ENCODE measurements at places on chromosomes 13 and 19.
A peak's percentile ranks its signal among the peaks of the same experiment; 100 is the strongest.

DNA sequence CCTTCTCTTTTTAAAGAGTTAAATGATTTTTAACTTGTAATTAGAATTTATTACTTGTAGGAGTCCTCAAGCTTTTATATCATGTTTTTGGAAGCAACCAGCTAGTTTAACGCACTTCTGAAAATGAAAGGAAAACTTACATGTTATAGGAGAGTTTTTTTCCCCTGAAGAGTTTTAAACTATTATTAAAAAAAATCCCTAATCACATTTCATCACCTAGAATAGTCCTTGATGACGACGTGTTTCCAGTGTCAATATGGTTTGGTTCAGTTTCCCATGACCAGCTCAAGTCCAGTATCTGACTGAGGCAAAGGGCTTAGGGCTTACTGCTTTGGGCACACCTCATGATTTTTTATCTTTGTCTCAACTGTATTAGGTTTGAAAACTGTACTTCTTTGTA is 36.0 kb downstream of the URI1 start:
- DNase-seq = no peak

DNA sequence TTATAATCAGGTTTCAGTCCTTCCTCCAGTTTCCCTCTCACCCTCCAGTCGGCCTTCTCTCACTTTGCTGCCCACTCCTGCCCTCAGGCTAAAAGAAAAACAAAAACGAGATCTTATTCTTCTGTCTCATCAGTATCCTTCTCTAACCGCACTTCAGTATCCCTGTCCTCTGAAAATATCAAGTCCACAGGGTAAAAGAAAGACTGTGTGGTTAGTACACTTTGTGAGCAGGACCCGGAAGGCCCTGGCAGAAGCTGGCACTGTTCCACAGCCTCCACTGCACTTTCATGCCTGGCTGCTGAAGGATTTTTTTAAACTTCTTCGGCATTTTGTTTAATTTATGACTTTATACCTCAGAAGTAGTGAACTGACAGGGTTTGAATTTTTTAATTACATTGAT is 51.8 kb downstream of the TM9SF2 start:
- DNase-seq = no peak

DNA sequence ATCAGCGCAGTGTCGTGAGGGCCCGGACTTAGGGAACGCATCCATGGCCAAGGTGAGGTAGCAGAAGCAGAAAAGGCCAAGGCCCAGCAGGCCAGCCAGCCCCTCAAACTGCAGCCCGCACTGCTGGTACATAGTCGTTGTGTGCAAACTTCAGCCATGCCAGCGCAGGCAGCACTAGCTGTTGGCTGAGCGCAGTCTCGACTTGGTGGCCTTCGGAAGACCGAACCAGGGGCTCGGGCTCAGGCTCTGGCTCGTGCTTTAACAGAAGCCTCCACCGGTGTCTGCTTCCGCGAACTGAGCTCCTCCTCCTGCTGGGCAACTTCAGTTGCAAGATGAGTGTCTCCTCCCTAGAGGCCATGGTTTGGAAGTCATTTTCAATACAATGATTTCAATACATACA is 157.5 kb downstream of the DNAJC15 start:
- no peak for DNase-seq

GRCh38 chr13:31627097-31627845 is 112.1 kb upstream of the RXFP2 start:
- DNase-seq = no peak

GRCh38 chr19:58326501-58326913 is 287 bp upstream of the ZSCAN22 start:
- no peak for DNase-seq

GRCh38 chr13:28641600-28641926 is 17.4 kb upstream of the POMP start:
- no peak for DNase-seq

DNA sequence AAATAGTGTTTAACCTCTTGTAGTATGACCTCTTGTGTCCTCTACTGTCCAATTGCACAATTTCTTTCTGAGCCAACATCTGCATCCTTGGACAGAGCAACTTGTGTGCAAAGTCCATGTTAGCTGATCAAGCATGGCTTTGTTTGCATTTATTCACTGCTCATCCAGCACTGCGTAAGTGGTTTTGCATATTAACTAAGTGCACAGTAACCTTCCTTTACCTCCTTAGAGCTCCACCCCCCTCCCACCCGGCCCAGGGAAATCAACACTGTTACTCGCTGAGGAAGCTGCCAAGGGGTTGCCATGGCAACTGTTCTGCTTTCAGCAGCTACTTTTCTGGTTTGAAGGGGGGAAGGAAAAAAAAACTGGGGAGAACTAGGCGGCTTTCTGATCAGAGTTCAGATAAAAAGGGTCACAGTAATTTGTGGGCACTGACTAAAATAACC is 153.5 kb upstream of the KLF12 start:
- DNase-seq = peak; percentile 24

GRCh38 chr13:78719367-78719766 is 60.4 kb upstream of the OBI1 start:
- no peak for DNase-seq

DNA sequence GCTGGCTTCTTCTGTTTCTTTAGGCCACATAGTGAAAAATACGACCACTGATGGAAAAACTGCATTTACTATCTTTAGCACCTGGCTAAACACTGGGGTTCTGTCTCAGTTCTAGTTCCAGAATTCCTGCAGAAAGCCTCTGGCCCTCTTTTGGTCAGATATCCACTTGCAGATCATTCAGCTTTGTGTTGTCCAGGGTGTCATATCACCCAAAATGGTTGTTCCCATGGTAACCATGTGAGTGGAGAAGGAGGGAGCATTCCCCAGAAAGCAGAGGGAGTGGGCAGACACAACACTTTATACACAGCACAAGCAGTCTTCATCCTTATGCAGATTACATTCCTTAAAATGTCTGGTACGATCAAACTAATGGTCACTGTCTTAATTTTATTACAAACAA is 73.5 kb downstream of the CAB39L start:
- DNase-seq = no peak

Measured in activated CD4-positive, CD25-positive, alpha-beta regulatory T cell (primary cell).